Epithelial cell of alveolus of lung (primary cell): ENCODE measurements at places on chromosomes 1 and 21. TPM values are rescaled to one million over a fixed set of nuclear protein-coding genes. Genes with fewer than 3 reads are reported as not detected.

NOS1AP gene
- total RNA-seq, result 0.39 and 0.96 TPM in 2 replicates

CD52 gene
- total RNA-seq, result not detected in 2 replicates

GLIS1 gene
- total RNA-seq, result 1.8 and 4.2 TPM in 2 replicates

LCE1A gene
- not detected in 2 replicates for total RNA-seq

PDZK1 gene
- 0.39 and 0.72 TPM in 2 replicates for total RNA-seq

LAPTM5 gene
- 0.39 and 3.7 TPM in 2 replicates for total RNA-seq

AMY2B gene
- total RNA-seq, result 0.65 and 3.6 TPM in 2 replicates

OR14K1 gene
- not detected in 2 replicates for total RNA-seq

PLA2G2D gene
- not detected in 2 replicates for total RNA-seq

SPRR2E gene
- total RNA-seq, result not detected in 2 replicates

SGIP1 gene
- 6.3 and 22.8 TPM in 2 replicates for total RNA-seq

GBP4 gene
- 1.0 TPM in 1 of 2 replicates, not detected in the other for total RNA-seq

KIF26B gene
- 2.3 and 2.7 TPM in 2 replicates for total RNA-seq

LRRN2 gene
- total RNA-seq, result under 0.01 TPM in 1 of 2 replicates, not detected in the other

TACSTD2 gene
- 1.4 and 9.7 TPM in 2 replicates for total RNA-seq

ATP1A4 gene
- not detected in 2 replicates for total RNA-seq

PIGR gene
- total RNA-seq, result not detected in 2 replicates

NBPF11 gene
- 1.7 and 4.0 TPM in 2 replicates for total RNA-seq

HSPB7 gene
- 0.26 and 0.32 TPM in 2 replicates for total RNA-seq

SERPINC1 gene
- total RNA-seq, result 0.13 TPM in 1 of 2 replicates, not detected in the other

C1orf94 gene
- total RNA-seq, result not detected in 2 replicates

TNFRSF25 gene
- 0.26 and 7.8 TPM in 2 replicates for total RNA-seq

IPO13 gene
- total RNA-seq, result 13.3 and 16.8 TPM in 2 replicates

MORC3 gene
- 15.9 and 16.1 TPM in 2 replicates for total RNA-seq

ARHGEF16 gene
- 0.08 and 1.2 TPM in 2 replicates for total RNA-seq

FLG2 gene
- total RNA-seq, result not detected in 2 replicates

SYCP1 gene
- total RNA-seq, result not detected in 2 replicates

S100A2 gene
- total RNA-seq, result 8.0 and 18.1 TPM in 2 replicates

CR1 gene
- not detected in 2 replicates for total RNA-seq

SPRR5 gene
- not detected in 2 replicates for total RNA-seq

C8B gene
- total RNA-seq, result not detected in 2 replicates

RGS8 gene
- total RNA-seq, result not detected in 2 replicates

LCE1E gene
- total RNA-seq, result not detected in 2 replicates

IPO9 gene
- 16.8 and 18.1 TPM in 2 replicates for total RNA-seq

CLEC20A gene
- 0.13 TPM in 1 of 2 replicates, not detected in the other for total RNA-seq

GPATCH4 gene
- total RNA-seq, result 4.0 and 11.4 TPM in 2 replicates

CEPT1 gene
- 19.3 and 21.7 TPM in 2 replicates for total RNA-seq

LCE1C gene
- total RNA-seq, result not detected in 2 replicates

NCF2 gene
- total RNA-seq, result 5.3 TPM in 1 of 2 replicates, not detected in the other
